ENCODE measurements at places on chromosomes 13 and 19.

DNA sequence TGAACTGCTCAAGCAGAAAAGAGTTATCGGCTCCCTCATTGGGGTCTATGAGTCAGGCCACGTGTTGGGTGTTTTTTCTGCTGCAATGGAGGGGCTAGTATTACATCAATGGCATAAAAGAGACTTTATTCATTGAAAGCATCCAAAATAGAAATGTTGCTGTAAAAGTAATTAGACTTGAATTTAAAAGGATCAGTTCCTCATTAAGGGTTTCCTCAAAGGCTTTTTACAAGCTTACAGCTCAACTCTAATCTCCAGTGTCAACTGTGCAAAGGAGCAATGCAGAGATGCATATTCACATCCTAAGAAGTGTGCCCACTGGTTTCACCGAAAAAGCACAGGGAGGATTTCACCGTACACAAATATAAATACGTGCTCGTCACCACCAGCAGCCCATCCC lies 300.3 kb downstream of the FOXO1 start:
- DNase-seq: no peak

- peak; percentile 81 for DNase-seq
Observed at GRCh38 chr13:35818633-35819067, 312.5 kb downstream of the DCLK1 start.

- DNase-seq: no peak
Observed at GRCh38 chr13:92938486-92939020, 288.1 kb upstream of the GPC6 start.

DNA sequence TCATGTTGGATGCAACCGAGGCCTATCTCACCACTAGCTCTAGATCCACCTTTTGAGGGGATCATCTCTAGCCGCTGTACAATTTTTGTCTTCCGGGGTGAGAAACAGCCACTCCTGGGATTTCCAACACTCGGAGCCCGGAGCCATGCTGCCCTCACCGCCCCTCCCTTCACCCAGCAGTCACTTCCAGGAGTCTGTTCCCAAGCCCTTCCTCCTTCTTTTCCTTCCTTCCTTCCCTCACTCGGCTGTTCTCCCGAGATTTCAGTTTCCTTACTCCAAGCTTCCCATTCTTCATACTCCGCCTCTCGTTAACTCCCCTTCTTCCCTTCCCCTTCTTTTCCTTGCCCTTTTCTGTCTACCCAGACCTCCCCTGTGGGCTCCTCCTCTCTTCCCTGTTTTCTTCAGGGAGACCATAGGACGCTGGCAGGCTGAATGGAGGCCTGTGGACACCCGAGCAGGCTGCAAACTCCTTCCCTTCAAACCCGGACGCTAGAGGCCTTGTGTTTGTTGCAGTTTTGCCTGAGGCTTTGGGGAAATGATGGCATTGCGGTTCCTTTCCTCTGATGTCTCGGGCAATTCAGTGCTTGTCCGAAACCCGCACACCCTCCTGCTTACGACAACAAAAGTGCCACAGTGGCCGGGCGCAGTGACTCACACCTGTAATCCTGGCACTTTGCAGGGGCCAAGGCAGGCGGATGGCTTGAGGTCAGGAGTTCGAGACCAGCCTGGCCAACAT lies 96.0 kb downstream of the CAB39L start:
- DNase-seq: no peak

DNA sequence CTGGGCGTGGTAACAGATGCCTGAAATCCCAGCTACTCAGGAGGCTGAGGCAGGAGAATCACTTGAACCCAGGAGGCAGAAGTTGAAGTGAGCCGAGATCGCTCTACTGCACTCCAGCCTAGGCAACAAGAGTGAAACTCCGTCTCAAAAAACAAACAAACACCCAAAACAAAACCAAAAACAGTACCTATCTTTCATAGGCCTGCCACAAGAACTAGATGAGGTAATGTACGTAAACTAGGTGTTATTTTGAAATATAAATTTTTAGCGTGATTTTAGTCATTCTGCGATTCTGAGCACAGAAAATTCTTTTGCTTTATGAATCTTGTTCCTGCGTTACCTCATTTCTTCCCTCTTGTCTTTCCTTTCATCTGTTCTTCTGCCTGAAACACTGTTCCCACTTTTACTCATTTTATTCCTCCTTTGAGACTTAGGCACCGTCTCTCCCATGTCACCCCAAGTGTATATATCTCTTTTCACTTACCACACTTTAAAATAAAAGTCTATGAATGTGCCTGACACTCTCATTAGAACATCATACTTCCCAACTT lies 238.2 kb upstream of the HTR2A start:
- DNase-seq: no peak

- no peak for DNase-seq
Observed at GRCh38 chr19:47408156-47408938, 11.0 kb downstream of the MEIS3 start.

GRCh38 chr13:113967729-113968462 lies 6.0 kb downstream of the C13orf46 start:
- no peak for DNase-seq

DNA sequence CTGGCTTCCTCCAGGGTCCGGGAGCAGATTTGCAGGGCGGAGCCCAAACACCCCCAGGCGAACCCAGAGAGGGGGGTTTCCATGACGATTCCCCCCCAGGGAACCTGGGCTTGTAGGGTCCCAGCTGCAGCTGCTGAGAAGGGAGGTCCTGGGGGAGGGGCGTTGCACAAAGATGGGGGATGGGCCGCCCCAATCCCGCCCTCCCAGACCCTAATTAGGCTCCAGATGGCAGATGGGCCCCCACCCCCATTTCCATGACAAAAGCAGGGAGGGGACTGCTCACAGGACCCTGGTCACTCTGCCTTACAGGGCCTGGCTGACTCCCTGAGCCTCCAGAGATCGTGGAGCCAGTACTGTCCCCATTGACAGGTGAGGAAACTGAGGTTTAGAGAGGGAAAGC lies 15.2 kb downstream of the ELAVL3 start:
- DNase-seq: no peak

DNA sequence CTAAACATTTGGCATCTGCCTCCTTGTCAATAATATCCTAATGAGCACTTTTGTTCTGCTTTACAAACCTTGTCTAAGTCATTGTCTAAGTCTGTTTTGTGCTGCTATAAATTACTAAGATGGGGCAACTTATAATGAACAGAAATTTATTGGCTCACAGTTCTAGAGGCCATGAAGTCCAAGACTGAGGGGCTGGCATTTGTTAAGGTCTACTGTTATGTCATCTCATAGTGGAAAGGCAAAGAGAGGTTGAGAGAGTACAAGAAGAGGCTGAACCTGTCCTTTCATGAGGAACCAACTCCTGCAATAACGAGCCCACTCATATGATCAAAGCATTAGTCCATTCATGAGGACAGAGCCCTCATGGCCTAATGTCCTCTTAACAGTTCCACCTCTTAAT lies 72.7 kb upstream of the KLF12 start:
- no peak for DNase-seq

- no peak for DNase-seq
Observed at GRCh38 chr13:107020393-107020792, 452.5 kb upstream of the ARGLU1 start.

DNA sequence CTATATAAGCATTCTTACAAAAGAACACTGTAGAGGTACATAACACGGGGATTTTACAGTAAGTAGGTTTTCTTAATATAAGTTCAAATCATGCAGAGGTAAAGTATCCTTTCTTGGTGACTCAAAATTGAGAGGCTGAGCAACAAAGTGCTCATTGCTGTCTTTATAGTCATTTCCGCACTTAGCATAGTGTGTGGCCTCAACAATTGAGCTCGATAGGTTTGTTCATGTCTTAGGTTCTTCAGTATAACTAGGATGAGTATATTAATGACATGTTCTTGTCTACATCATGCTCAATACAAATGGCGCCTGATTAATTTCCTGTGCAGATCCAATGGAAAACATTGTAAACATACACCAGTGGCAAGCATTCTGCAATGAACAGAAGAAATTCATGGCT lies 1.4 kb downstream of the WDFY2 start:
- DNase-seq: peak; percentile 15

- DNase-seq: no peak
Observed at GRCh38 chr13:98889419-98890085, 88.3 kb downstream of the DOCK9 start.

DNA sequence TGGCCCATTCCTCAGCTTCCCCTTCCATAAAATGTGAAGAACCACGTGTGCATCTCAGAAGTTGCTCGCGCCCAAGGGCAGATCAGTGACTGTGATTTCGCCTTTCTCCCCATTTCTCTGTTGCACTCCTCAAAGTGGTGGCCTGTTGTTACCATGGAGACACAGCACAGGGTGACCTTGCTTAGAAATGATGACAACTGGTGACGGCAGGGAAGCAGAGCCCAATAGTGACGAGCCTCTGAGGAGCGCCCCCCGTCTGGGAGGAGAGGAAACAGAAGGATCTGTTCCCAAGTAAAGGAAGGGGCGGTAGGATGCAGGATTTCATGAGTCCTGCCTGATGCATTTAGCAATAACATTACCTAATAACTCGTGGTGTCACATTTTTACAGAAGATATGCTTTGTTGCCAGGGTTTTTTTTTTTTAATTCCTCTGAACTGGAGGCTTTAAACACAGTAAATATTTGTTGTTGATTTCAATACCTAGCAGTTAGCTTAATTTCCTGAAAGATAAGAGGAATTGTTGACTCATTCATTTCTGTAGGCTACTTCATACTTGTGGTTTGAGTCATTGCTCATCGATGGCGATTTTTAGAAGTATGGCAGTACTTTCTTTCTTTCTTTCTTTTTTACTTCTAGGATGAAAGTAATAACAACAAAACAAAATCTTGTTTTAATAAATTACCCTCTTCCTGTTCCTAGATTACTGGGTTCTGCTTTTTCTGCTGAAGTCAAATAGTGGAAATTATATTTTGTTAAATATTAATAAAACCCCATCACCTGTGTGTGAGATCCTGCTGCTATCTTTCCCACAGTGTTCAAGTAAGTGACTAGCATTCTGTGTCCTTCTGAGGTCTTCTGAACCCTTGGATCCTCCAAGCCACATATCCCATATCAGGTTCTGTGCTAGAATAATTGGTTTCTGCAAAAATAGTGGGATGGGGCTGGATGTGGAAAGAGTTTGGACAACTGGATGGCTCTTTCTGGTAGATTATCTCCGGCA lies 36.0 kb downstream of the MBNL2 start:
- DNase-seq: no peak

GRCh38 chr19:56689198-56689597 lies 17.6 kb upstream of the ZNF835 start:
- DNase-seq: peak; percentile 57

GRCh38 chr19:45358213-45358792 lies 12.1 kb downstream of the ERCC2 start:
- no peak for DNase-seq

GRCh38 chr13:66040506-66040905 lies 1189.6 kb downstream of the PCDH9 start:
- DNase-seq: no peak

GRCh38 chr19:10332158-10332964 lies 968 bp downstream of the RAVER1 start:
- no peak for DNase-seq

DNA sequence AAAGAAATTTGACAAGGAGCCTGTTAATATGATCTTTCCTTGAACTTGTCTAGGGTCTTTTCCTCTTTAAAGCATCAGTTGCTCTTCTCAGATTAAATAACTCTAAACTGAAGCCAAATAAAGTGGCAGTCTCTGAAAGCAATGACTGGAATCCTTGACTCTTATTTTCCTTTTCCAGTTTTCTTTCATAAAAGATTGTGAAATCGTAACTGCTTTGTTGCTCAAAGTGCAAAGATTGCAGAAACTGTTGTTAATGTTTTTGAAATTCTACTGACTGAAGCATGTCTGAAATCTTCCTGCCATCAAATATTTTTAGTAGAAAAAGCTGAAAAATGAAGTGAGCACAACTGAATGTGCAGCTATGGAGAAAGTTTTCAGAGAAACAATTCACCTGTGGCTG lies 1.9 kb downstream of the NHLRC3 start:
- DNase-seq: no peak

GRCh38 chr13:112783978-112784371 lies 94.1 kb downstream of the ATP11A start:
- DNase-seq: peak; percentile 60

GRCh38 chr13:41577436-41577835 lies 120.1 kb downstream of the RGCC start:
- DNase-seq: no peak

- DNase-seq: no peak
Observed at GRCh38 chr19:678791-679388, 2.7 kb downstream of the FSTL3 start.

DNA sequence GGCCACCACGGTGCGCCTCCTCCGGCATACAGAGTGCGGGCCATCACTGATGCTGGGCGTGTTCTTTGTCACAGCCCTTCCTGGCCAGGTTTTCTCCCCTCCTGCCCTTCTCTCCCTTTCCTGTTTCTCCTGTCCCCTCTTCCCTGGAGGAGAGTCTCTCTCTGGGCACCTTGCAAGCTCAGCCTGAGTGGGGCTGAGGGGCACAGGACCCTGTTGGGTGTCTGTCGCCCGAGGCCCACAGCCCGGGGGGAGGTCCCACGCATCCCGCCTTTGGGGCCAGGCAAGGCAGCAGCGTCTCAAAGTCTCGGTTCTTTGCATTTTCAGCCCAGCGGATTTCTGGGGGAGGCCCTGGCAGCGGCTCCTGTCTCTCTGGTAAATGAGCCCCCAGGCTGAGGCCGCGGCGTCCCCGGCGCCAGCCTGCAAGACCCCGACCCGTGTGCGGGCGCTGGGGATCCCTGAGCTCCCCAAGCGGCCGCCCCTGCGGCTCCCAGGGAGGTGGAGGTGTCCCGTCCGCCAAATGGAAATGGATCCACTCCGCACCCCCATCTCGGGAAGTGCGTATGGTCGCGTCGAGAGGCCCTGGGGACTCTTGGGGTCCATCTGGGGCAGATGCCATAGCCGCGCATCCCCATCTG lies 47.2 kb downstream of the COMP start:
- DNase-seq: no peak

DNA sequence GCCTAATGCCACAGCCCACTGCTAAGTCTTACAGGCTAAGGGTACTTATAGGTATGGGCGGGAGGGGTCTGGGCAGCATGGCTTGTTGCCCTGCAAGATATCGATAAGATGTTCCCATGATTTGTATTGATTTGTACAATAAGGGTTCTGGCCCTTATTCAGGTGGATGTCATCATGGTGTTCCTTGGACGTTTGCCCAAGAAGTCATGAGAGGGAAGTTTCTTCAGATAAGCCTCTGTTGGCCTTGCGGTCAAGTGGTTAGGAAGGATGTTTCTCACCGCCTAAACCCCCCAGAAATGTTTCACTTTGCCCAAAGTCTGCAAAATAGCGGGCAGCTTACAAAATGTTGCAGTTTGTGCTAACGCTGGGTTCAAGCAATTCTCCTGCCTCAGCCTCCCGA lies 7.3 kb downstream of the PARP4 start:
- DNase-seq: no peak

DNA sequence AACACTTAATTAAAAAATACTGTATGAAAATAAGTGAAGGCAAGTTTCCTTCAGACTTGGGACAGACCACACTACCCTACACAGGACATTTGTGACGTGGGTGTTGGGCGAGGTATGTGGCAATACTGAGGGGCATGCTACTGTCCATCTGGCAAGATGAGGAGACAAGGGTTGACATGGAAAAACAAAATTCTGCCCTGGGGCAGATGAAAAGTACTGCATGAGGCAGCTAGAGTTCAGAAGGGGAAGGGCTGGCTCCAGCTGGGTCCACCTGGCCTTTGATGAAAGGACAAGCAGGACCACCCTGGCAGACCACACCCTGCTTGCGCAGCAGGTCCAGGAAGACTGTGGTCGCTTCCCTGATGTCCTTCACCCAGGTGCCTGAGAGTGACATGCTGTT lies 43.2 kb downstream of the LATS2 start:
- no peak for DNase-seq

Data from brain (organoid and tissue), 16 donors.